ENCODE measurements at places on chromosomes 2 and 18. TPM values are rescaled to one million over a fixed set of nuclear protein-coding genes. Genes with fewer than 3 reads are reported as not detected.

Gene MEP1B
- total RNA-seq = not detected

Gene HNMT
- total RNA-seq = 3.4 TPM

Gene GALR1
- total RNA-seq = not detected

Gene GCG
- total RNA-seq = not detected

Gene FEZ2
- 29.1 TPM for total RNA-seq

Gene DSC3
- total RNA-seq = 64.9 TPM
